ENCODE measurements at places on chromosomes 3 and 15. TPM values are rescaled to one million over a fixed set of nuclear protein-coding genes. Genes with fewer than 3 reads are reported as not detected.

The ACTRT3 gene
- 1.7 TPM for total RNA-seq

The CYP1A1 gene
- 0.45 TPM for total RNA-seq

The WDR93 gene
- 0.06 TPM for total RNA-seq

The CCR3 gene
- not detected for total RNA-seq

Data from cardiac muscle cell (in vitro differentiated cells and primary cell).